HS-5 (cell line): ENCODE measurements at places on chromosomes 11 and 22.

GRCh38 chr22:48821346-48821690 is 1006.4 kb downstream of the BRD1 start:
- DNase-seq, result no peak

DNA sequence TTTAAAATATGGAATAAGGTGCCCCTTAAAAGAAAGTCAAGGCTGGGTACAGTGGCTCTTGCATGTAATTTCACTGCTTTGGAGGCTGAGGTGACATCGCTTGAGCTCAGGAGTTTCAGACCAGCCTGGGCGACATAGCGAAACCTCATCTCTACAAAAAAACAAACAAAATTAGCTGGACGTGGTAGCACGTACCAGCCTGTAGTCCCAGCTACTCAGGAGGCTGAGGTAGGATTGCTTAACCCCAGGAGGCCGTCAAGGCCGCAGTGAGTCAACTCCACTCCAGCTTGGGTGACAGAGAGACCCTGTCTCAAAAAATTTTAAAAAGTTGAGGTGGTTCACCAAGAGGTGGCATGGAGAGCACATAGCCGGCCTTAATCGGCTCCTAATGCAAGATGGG is 17.7 kb upstream of the ADORA2A start:
- DNase-seq, result no peak

- DNase-seq, result no peak
Observed at GRCh38 chr11:64802370-64803157, 450 bp downstream of the MAP4K2 start.

- DNase-seq, result no peak
Observed at GRCh38 chr11:45234306-45235006, 51.7 kb downstream of the SYT13 start.

DNA sequence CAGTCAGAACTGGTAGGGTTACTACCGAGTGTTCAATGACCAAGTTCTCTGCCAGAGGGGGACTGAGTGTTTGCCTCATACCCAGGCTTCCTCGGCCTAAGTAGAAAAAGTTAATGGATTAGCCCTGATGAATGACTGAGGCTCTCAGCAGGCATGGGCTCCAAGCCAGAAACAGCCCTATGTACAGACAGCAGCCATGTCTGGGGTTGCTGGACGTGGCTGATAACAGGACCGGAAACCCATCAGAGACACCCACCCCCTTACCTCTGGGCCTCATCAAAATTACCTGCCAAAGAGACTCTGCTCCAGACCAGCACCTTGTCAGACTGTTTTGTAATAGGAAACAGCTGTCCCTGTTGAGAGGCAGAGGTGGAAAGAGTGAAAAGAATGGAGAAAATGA is 351.4 kb downstream of the ETS1 start:
- no peak for DNase-seq

DNA sequence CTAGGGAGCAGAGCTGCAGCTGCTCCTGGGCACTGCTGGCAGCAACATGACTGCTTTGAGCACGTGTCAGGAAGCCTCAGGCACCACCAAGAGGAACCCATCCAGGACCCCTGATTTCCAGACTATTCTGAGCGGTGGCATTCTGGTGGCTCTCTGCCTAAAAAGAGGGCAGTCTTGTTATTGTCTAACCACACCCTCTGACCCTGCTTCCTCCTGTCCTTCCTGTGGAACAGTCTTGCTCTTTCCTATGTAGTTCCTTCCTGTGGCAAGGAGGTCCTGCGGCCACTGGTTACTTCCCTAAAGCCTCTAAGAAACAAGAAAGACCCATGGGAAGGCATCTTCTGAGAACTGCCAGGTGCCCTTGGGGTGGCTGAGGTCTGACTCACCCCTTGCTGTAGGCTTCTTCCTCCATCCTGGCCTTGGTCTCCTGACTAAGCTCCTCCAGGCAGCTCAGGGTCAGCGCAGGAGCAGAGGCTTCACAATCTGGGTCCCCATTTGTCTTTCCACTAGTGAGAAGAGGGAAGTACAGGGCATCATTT is 13.1 kb upstream of the LYVE1 start:
- no peak for DNase-seq

- DNase-seq, result no peak
Observed at GRCh38 chr11:48079596-48079995, 99.2 kb downstream of the PTPRJ start.

DNA sequence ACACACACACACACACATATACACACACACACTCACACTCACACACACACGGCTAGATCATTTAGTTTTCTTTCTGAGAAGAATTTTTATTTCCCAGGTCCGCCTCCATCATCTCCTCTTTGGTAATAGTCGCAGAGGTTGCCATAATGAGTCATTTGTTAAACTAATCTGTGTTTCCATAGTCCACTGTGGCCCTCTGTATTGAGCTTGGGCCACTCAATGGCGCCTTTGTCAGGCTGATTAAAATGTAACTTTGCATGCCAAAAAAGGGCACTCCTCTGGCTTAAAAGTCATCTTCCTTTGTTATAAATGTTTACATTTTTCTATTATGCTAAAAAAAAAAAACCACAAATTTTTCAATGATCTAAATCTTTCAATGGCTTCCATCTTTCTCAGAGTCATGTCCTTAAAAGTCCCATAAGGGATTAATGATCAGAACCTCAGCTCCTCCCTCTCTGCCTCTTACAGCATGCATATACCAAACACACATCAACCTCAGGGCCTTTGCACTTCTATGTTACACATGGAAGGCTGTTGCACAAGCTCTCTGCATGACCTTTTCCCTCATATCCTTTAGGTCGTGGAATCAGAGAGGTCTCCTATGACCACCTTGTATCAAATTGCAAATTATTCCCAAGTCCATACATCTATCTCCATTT is 35.3 kb downstream of the EHF start:
- DNase-seq, result no peak

GRCh38 chr11:126817523-126818450 is 182.8 kb downstream of the KIRREL3 start:
- DNase-seq, result no peak

DNA sequence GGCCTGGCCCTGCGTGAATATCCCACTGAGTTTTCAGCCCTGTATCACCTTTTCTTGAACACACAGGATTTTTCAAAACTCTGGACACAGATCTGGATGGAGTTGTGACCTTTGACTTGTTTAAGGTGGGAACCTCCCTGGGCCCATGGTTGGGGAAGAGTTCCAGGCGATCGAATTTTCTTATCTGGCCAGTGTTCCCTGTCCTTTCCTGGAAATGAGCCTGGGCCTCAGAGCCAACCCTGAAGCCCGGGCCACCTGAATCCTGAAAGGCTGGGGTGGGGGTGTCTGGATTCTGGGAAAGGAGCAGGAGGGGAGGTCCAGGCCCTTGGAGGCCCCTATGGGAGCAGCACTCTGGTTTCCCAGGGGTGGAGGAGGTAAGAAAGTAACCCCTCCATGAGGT is 29.0 kb downstream of the CAPN1 start:
- no peak for DNase-seq

DNA sequence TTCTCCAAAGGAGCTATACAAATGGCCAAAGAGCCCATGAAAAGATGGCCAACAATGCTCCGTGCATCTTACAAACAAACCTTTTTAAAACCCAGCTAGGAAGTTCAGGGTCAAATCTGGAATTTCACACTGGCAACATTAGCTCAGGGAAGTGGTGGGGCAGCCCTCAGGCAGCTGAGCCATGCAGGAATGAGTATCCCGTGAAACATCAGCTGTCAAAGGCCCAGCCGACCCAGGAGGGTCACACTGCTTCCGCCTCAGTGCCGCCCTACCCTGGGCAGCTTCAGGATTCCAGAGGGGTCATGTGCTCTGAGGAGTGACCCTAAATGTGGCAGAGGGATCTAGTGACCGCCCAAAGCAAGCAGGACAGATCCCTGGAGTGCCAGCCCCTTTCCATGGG is 73.4 kb downstream of the LINC01488 start:
- DNase-seq, result no peak

DNA sequence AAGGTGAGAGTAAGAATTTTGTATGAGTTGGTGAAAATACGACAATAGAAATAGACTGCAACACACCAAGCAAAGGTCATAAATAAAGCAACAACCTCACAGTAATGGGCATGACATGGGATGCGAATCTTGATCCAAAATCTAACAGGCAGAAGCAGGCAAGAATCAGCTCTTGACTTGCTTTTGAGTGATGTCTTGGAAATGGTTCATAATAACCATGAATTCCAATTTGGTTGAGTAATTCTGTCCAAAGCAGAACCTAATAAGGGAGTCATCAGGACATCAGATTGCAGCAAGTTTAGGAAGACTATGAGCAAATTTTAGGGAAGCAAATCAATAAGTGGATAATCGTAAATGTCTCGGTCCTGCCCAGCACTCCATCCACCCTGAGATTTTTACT is 224.0 kb upstream of the ISX start:
- no peak for DNase-seq

DNA sequence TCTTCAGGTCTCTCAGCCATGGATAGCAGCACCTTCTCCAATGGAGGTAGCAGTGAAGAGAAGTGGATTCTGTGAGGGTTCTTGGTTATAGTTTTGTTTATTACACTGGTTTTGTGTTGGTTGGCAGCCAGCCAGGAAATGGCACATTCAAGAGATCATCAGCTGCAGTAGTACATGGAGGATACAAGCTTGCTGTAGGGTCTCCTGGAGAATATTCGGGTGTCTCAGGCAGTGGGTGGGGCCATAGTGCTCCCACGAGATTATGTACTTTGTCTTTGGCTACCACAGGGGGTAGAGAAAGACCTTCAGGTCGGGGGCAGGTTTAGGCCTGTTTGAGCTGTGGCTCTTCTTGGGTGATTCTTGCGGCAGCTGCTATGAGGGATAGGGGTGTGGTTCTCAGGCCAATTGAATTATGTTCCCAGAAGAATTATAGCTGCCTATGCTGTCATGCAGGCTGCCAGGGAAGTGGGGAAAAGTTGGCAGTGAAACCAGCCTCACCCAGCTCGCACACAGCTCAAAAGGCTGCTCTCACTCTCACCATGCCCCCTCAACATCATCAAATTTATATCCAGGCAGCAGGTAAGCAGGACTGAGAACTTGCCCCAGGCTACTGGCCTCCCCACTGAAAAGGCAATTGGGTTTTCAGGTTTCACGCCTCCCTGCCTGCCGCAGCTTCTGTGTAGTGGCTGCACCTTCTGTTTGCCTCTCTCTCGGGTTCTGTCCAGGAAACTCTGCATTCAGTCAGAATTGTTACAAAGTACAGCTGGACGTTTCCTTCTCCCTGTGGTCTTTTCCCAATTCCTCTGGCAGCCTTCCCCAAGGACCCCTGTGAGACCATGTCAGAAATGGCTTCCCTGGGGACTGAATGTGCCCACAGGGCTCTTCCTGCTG is 435.5 kb downstream of the LUZP2 start:
- no peak for DNase-seq

GRCh38 chr11:116701297-116701801 is 71.4 kb downstream of the BUD13 start:
- DNase-seq, result no peak

DNA sequence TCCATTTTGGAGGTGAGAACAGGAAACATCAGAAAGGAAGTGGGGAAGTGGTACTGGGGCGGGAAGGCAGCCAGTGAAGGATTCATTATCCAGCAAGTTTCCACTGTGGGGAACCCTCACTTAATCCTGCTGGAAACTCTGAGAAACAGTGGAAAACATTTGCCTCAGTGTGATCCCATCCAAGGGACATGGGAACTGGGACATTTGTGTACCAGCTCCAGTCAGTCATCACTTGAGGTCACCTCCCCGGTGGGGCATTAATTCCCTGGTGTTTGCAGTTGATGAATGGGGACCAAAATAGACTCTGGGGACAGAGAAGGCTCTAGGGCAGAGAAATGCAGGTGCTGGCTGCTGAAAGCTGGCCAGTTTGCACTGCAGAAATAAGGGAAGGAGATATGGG is 599.9 kb downstream of the BUD13 start:
- no peak for DNase-seq

GRCh38 chr11:69213964-69214363 is 58.2 kb downstream of the SMIM38 start:
- no peak for DNase-seq

- no peak for DNase-seq
Observed at GRCh38 chr11:86692317-86692716, 19.9 kb upstream of the ME3 start.

GRCh38 chr22:49392841-49393510 is 434.7 kb downstream of the BRD1 start:
- DNase-seq, result no peak

- DNase-seq, result no peak
Observed at GRCh38 chr11:64799623-64800302, 3.3 kb downstream of the MAP4K2 start.

GRCh38 chr11:35463331-35463751 is 44.0 kb upstream of the SLC1A2 start:
- no peak for DNase-seq

GRCh38 chr22:35812600-35812999 is 94.9 kb downstream of the APOL5 start:
- DNase-seq, result no peak

GRCh38 chr22:29816980-29817379 is 21.1 kb downstream of the ASCC2 start:
- DNase-seq, result no peak

DNA sequence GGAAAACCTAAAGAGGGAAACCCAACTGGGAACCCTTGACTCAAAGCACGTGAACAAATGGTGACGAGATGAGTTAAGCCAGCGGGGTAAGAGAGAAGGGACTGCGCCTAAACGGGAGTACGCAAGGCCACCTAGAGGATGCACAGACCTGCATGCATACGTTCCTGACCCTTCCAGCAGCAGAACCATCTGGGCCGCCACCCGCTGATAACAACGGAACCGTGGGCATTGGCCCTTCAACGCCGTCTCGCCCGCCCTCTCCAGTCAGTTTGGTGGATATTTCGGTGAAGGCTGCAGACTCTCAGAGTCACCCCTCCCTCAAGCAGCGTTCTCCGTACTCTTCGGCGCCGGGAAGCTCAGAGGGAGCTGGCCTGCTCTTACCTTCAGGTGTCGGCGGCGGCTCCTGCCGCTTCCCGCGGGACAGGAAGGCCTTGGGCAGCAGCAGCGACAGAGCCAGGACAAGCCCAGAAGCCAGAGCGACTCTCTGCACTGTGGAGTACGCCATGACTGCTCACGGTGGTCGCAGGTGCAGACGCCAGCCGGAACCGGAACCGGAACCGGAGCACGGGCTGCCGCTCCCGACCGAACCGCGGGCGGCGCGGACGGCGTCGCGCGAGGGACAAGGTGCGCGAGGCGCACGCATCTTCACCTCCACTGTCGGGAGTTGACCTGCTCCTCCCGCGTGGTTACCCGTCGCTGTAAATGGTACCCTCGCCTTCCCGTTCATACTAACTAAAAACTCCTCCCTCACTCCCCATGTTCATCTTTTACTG is at the start of gene RIC3:
TSS of gene RIC3 (minus strand) at position 541 of the 773 bp plus-strand sequence. CDS start at position 505, 36 bp downstream.
- DNase-seq, result no peak
